Fibroblast of lung (primary cell): ENCODE measurements at places on chromosomes 16 and 17. TPM values are rescaled to one million over a fixed set of nuclear protein-coding genes. Genes with fewer than 3 reads are reported as not detected.

- peak; percentile 81 for DNase-seq
Observed at GRCh38 chr16:68529931-68530701, 9.0 kb upstream of the ZFP90 start.

The MILR1 gene
- total RNA-seq: 4.4 and 9.1 TPM in 2 replicates

- DNase-seq: peak; percentile 100
Observed at GRCh38 chr17:76716146-76716838, 5.5 kb upstream of the MXRA7 start.

The MMP2 gene
- total RNA-seq: 1,311 and 1,457 TPM in 2 replicates

The GPRC5B gene
- 4.5 and 6.4 TPM in 2 replicates for total RNA-seq

The GPR142 gene
- total RNA-seq: not detected in 2 replicates

The TENT4B gene
- total RNA-seq: 11.0 and 12.2 TPM in 2 replicates

GRCh38 chr17:14352136-14352535, 51.3 kb downstream of the HS3ST3B1 start:
- DNase-seq: no peak

- peak; percentile 84 for DNase-seq
Observed at GRCh38 chr16:67150047-67150832, 558 bp downstream of the B3GNT9 start.

DNA sequence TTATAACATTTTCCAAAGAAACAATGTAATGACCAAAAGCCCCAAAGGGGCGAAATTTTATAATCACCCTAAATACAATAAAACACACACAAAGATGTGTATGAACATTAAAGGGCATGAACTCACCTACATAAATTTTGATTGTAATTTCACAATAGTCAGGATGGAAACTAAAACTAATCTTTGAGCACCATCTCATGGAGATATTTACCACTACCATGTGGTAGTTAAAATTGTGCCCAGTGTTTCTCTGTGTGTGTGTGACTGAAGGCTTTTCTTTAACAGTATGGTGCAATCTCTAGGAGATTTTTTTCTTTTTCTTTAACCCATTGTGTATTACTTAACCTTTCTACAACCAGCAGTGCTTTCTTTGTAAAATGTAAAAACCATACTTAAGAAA, 19.7 kb upstream of the MEIOC start:
- peak; percentile 41 for DNase-seq

- DNase-seq: peak; percentile 24
Observed at GRCh38 chr16:57999971-58000705, at the start of gene ZNF319. TSS of gene ZNF319 (minus strand) at chr16:58000672. CDS start at chr16:57998265, 2,407 bp downstream.

GRCh38 chr17:78231991-78232858, 794 bp downstream of the TMEM235 start:
- DNase-seq: no peak

The CACNA1H gene
- total RNA-seq: 0.26 and 1.2 TPM in 2 replicates

The HS3ST4 gene
- total RNA-seq: not detected in 2 replicates

The DRC3 gene
- 0.26 and 0.33 TPM in 2 replicates for total RNA-seq

The RRAD gene
- total RNA-seq: 41.1 and 83.7 TPM in 2 replicates

The GGT6 gene
- not detected in 2 replicates for total RNA-seq

DNA sequence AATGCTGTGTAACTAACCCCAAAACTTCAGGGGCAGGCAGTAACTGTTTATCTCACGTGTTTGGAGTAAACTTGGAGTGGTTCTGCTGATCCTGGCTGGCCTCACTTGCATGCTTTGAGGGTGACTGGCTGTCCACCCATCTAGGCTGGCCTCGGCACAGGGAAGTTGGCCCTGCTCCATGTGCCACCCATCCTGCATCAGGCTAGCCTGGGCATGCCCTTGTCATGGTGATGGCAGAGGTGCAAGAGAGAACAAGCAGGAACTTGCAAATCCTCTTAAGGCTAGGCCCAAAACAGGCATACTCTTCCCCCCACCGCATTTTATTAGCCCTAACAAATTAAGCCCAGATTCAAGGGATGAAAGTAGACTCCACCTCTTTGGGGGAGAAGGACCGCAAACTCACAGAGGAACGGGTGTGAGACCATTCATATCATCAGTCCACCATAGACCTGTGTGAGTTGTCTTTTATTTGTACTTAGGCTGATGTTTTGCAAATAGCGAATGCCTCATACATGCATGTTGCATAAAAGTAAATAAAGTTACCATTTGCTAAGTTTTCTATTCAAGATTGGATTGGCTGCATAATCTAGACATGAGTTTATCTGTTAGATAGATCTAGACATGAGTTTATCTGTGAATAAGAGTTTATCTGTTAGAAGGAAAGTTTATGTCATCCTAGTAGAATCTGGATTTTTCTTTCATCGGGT, 221.0 kb downstream of the CCDC182 start:
- peak; percentile 78 for DNase-seq

GRCh38 chr17:57368637-57369336, 112.5 kb downstream of the MSI2 start:
- DNase-seq: no peak

The ZG16 gene
- not detected in 2 replicates for total RNA-seq

The LHX1 gene
- not detected in 2 replicates for total RNA-seq
